ENCODE measurements at places on chromosomes 13 and 19.

- no peak for DNase-seq
These were observed 7.9 kb downstream of the HPN start for GRCh38 chr19:35049456-35049855.

GRCh38 chr13:42836930-42837690, 55.7 kb downstream of the FAM216B start:
- DNase-seq: no peak

DNA sequence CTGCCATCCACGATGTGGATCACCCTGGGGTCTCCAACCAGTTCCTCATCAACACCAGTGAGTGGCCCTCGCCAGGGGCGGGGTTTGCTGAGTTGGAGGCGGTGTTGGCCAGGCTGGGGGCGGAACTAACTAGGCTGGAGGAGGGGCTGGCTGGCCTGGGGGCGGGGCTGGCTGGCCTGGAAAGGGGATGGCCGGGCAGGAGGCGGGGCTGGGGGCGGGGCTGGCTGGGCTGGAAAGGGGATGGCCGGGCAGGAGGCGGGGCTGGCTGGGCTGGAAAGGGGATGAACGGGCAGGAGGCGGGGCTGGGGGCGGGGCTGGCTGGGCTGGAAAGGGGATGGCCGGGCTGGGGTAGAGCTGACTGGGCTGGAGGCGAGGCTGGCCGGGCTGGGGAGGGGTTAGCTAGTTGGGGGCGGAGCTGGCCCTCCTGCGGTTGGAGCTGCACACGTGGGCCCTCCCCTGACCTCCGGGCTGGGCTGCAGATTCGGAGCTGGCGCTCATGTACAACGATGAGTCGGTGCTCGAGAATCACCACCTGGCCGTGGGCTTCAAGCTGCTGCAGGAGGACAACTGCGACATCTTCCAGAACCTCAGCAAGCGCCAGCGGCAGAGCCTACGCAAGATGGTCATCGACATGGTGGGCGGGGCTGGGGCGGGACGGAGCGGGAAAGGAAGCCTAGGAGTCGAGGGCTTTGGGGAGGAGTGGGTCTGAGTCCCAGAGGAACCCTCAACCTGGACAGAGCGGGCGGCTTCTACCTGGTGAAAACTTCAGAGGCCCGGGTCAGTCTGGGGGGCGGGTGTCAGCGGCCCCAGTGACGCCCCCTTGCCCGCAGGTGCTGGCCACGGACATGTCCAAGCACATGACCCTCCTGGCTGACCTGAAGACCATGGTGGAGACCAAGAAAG, 41.0 kb downstream of the PDE4A start:
- peak; percentile 97 for DNase-seq

- no peak for DNase-seq
These were observed 16.1 kb upstream of the SIGLEC6 start for GRCh38 chr19:51547397-51548212.

DNA sequence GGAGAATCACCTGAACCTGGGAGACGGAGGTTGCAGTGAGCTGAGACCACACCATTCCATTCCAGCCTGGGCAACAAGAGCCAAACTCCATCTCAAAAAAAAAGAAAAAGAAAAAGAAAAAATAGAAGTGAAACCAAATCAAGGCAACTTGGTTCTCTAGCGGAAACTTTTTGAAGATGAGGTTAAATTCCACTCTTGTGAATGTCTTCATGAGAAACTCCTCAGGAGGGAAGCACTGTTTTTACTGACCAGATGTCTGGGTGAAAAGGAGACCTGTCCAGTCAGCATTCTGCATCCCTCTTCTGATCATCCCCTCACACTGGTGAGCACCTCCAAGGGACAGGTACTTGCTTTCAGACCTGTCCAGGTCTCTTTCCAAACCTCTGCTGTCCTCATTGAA, 15.8 kb downstream of the BRD4 start:
- no peak for DNase-seq

GRCh38 chr13:103130146-103130545, 63.9 kb upstream of the SLC10A2 start:
- DNase-seq: no peak

GRCh38 chr19:46412650-46413261, 608 bp downstream of the CCDC8 start:
- DNase-seq: no peak

GRCh38 chr13:46575301-46575771, 22.4 kb downstream of the LRCH1 start:
- DNase-seq: no peak

DNA sequence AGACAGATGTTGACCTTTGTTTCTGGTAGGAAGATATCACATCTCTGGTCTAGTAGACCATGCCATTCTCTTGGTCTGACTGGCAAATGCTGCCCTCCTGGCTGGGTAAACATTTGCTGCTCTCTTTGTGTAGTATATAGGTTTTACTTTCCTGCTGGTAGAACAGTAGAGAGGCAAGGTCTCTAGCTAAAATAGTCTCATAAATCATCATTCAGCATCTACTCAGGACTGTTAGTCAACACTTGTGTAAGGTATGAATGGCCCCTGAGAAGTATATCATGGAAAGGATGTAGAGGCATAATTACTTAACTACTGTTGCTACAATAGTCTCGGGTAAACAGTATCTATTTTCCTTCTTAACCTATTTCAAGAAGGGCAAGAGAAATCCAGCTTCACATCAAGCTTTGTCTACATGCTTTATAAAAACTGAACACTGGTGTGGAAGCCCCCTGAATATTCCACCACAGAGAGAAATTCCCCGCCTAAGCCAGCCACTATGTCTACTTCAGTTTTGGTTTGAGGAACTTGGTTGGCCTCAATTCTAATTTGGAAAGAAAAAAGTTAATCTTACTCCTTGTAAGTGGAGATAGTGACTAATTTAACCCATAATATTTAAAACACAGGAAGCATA, 18.4 kb upstream of the MYCBP2 start:
- DNase-seq: no peak

DNA sequence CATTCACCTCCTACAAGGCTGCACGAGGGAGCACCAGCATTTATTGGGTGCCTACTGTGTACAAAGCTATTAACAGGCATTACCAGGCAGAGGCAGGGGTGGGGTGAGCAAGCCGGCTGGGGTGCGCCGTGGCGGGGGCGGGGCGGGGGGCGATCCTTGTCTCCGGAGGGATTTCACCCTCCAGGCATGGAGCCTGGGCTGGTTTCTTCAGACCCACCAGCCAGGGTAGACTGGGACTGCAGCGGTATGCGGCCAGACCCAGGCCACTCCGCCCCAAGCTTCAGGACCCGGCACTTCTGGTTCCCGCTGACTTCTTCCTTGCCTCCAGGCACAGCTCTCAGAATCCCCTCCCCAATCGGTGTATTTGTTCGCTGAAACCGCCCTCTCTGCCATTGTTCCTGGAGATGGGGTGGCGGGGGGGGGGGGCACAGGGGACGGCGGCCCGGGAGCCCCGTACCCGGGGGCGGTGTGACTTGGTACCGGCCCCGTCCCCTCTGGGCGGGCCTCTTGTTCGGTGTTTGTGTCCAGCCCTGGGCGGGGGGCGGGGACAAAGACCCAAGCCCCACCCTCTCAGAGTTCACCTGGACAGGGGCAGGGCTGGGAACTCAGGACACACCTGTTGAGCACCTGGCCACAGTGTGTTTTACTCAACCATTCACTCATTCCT, 14.4 kb downstream of the TJP3 start:
- DNase-seq: peak; percentile 35

DNA sequence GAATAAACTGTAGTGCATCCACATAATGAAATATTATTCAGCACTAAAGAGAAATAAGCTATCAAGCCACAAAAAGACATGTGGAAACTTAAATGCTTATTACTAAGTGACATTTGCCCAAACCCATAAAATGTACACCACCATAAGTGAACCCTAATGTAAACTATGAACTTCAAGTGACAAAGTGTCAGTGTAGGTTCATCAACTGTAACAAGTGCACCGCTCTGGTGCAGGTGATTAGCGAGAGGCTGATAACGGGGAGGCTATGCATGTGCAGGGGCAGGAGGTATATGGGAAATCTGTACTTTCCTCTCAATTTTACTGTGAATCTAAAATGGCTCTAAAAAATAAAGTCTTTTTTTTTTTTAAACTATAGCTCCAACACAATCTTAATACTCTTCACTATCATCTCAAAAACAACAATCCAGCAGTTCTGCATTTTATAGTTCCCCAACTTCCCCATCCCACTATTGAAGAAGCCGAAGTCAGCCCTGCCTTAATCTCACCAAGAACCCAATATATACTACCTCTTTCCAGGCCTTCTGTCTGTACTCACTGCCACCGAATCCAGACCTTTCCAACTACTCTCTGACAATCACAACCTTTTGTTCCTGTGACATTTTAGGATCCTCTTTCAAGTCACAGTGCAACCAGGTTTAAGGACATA, 22.6 kb downstream of the ELF1 start:
- DNase-seq: no peak

DNA sequence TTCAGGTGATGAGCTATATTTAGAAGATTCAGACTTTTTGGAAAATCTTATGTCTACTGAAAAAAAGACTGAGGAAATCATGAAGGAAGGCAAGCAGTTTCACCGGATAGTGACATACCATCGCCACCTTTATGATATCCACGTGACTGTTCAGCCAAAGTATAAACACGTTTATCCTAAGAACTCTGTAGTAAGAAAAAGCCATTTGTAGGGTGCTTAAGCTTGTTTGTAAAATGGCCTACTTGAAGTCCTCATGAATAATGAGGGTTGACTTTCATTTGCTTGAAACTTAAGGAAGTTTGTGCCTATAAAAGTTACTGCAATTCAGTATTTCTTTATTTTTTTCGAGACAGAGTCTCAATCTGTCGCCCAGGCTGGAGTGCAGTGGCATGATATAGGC, 7.8 kb upstream of the TDRD12 start:
- no peak for DNase-seq

DNA sequence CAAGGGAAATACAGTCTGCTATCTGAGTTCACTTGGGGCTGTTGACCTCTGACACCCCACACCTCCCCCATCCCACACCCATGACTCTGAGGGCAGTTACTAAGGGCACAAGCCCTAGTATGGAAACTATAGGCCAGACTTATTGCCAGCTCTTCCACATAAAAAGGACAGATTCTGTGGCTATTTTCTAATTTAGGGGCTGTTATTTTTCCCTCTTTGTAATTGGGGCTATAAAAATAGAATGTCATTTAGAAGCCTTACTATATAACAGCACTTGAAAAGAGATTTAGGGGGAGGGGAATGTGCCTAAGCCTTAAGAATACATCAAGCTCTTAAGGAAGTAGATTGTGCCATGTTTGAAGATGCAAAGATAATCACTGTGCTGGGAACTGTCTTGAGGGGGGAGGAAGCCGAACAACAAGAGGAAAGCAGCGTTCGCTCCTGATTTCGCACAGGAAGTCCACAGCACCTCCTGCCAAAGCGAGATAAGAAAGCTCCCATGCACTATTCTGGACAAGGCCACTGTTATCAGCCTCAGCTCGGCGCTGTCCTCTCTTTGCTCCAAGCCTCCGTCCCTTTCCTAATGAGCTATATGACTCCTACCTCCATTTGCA, 86.6 kb downstream of the FLT1 start:
- DNase-seq: peak; percentile 80

DNA sequence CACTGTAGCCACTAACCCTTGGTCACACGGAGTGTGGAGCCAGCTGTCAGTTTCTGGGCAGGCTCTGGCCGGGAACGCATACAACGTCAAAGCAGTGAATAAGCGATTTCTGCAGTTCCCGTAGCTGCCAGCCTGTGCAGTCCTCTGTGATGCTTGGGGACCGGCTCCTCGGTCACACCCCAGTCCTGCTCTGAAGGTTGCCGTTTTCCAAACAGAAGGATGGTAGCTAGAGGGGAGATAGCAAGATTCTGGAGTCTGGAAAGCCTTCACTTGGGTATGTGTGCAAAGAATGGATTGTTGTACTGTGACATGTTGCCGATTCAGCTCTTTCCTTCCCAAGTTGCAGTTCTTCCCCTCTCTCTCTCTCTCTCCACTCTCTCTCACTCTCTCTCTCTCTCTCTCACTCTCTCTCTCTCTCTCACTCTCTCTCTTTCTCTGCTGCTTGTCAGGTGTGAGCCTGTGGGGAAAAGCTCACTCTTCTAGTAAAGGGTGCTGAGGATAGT, 38.7 kb upstream of the C1QTNF9 start:
- no peak for DNase-seq

DNA sequence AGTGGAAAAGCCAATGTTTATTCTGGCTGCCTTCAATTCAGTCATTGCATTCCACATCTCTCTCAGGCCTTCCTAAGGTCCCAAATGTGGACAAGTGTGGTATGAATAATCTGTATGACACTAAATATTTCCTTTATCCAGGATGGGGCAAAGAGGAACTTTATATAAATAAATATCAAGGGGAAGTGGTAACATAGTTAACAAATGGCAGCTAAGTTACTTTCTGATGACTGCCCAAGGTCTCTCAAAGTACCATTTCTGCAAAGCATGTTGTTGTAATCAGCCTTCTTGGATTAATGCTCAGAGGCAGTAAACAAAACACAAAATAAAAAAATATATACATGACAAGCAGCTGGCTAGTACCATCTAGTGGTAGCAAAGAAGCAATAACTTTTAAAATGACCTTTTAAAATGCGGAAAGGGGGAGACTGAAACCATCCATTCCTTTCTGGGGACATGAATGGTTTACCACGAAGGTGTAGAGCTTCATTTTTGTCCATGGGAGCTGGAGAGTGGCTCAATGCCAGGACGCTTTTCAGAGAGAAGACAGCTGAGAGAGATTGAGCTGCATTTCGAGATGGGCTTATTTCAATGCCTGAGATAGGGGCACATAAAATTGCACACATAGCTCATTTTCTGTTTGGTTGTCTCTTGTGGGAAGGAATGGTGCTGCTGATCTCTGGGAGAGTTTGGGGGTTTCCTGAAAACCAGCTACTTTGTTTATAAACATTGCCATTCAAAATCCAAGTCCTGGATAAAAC, 259.2 kb downstream of the RFC3 start:
- DNase-seq: no peak

DNA sequence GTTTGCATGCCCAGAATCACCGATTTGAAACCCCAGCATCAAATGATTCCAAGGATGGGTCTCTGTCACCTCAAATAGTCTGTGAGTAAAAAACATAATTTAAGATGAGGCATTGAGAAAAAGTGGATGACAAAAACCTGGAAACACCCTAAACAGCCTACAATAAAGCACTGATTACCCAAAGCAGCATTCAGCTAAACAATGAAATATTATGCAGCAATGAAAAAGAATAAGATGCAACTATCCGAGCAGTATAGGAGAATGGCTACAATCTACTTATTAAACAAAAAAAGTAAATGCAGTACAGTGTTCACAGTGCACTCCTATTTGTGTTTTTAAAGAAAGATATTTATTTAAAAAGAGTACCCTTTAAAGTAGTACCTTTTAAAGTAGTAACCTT, 7.7 kb upstream of the RFX2 start:
- DNase-seq: no peak

- no peak for DNase-seq
These were observed 79.4 kb upstream of the MCF2L start for GRCh38 chr13:112889351-112890290.
